ENCODE measurements at places on chromosomes 11 and 22. TPM values are rescaled to one million over a fixed set of nuclear protein-coding genes. Genes with fewer than 3 reads are reported as not detected.
A peak's percentile ranks its signal among the peaks of the same experiment; 100 is the strongest.

MTA2 gene
- 107 TPM for total RNA-seq

OR5A1 gene
- not detected for total RNA-seq

RAPSN gene
- total RNA-seq: not detected

MAP6 gene
- total RNA-seq: not detected

KCNJ5 gene
- total RNA-seq: not detected

NXPE2 gene
- total RNA-seq: not detected

AGBL2 gene
- total RNA-seq: 4.9 TPM

- DNase-seq: no peak
Observed at GRCh38 chr11:102513869-102514268, 16.7 kb downstream of the MMP7 start.

DNA sequence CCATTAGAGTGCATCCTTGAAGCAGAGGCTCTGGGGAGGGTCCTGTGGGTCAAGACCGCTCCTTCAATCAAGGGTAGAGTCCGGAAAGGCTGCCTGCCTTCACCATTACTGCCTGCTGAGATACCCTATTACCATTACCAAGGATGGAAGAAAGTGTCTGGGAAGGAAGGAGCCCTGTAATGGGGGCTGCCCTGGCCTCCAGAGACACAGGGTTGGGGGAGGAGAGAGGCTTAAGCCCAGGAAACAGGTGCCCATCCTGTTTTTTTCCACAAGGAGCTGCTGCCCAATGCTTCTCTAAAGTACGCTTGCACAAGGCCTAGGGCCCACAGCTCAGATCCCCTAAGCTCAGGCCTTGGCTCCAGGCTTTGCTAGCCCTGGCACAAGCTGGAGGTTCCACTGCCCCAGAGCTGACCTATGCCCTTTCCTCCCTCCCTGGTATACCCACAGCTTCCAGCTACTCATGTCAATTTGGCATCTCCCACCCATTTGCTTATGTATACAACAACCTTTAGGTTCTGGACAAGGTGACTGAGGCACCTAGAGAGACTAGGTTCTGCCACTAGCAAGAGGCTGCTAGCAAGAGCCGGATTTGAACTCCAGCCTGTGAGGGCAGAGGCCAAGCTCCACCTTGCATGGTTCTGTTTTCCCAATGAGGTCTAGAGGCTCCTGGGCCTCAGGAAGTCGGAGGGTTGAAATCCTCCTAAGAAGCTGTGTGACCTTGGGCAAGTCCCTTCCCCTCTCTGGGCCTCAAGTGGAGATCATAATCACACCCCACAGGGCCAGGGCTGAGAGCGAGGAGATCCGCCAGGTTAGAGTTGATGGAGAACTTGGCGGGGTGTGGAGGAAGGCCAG, 1.5 kb upstream of the PLCB3 start:
- no peak for DNase-seq

GRCh38 chr11:124172101-124172500, 11.0 kb upstream of the OR10D3 start:
- DNase-seq: no peak

- no peak for DNase-seq
Observed at GRCh38 chr11:68977781-68978625, 2.8 kb downstream of the MRGPRD start.

DNA sequence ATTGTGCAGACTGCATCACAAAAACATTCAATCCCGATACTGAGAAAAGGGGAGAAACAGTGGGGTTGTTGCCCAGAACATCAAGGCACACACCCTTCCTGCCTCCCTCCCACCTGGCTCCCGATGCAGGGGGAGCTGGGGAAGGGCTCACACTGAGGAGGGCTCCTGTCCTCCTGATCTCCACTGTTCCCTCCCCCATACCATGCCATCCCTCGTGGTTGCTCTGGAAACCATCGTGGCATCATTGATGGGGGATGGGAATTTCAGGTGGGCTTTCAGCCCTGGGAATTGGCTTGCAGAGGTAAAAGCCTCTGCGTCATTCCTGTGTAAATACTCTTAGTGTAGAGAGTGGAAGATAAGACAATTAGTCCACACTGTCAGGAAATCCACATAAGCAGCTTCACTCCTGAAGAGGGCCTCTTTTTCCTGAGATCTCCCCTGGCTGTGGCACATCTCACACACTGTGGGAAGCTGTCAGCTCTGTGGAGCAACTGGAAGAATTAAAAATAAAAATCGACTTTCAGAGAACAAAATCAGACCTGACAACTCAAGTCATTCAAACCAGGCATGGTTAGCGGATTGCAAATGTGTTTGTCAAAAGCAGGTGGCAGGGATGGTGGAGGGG, 176.0 kb downstream of the CHST1 start:
- DNase-seq: no peak

DNA sequence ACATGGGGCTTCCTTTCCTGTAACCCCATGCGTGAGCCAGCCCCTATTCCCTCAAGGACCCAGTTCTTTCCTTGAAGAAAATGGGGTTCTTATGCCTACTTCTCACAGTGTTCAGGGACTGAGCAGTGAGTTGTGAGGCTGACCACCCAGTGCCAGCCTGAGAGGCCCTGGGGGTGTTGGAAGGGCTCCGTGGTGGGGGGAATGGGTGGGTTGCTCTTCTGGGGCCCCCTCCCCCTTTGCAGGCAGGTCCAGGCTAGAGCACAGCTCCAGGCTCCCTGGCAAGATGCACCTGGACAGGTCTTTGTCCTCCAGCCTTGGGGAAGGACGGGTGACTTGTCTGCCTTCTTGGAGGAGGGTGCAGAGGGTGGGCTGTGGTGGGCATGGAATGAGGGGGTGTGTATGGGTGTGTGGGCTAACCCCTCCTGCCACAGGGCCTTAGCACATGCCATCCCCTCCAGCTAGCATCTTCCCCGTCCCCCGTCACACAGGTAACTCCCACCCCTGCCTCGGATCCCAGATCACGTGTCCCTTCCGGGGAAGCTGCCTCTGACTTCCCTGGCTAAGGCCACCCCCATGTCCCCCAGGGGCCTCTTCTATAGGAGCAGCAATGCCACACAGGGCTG, 64.6 kb downstream of the MYEOV start:
- DNase-seq: no peak

- no peak for DNase-seq
Observed at GRCh38 chr11:133503236-133503635, 29.1 kb downstream of the OPCML start.

DNA sequence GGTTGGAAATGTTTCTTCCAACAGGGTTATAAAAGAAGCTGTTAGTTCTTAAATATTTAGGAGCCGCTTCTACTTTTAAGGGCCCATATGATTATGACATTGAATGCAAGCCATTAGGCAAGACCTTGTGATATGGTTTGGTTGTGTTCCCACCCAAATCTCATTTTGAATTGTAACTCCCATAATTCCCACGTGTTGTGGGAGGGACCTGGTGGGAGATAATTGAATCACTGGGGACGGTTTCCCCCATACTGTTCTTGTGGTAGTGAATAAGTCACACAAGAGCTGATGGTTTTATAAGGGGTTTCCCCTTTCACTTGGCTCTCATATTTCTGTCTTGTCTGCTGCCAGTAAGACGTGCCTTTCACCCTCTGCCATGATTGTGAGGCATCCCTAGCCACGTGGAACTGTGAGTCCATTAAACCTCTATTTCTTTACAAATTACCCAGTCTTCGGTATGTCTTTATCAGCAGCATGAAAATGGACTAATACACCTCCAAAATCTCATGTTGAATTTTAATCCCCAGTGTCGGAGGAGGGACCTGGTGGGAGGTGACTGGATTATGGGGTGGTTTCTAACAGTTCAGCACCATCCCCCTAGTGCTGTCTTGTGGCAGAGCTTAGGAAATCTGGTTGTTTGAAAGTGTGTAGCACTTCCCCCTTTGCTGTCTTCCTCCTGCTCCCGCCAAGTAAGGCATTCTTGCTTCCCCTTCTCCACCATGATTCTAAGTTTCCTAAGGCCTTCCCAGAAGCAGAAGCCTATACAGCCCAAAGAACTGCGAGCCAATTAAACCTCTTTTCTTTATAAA, 4.3 kb downstream of the CD59 start:
- no peak for DNase-seq

- DNase-seq: no peak
Observed at GRCh38 chr11:2814751-2815150, 70.8 kb downstream of the CDKN1C start.

- peak; percentile 4 for DNase-seq
Observed at GRCh38 chr11:84866922-84867321, 760.2 kb downstream of the DLG2 start.

GRCh38 chr22:23152238-23153114, 7.2 kb downstream of the RAB36 start:
- DNase-seq: no peak

GRCh38 chr11:17476317-17477083, at the start of gene ABCC8:
Gene ABCC8 (minus strand): TSS chr11:17476845. CDS start chr11:17476776, 69 bp downstream.
- DNase-seq: no peak

Measured in Caki2 (cell line).